NCI-H2081 (cell line): ENCODE measurements at places on chromosomes 2 and 18.

GRCh38 chr18:37230768-37231167 lies 334.8 kb downstream of the CELF4 start:
- no peak for DNase-seq

GRCh38 chr2:202609381-202610145 lies 25.2 kb upstream of the FAM117B start:
- DNase-seq, result no peak

DNA sequence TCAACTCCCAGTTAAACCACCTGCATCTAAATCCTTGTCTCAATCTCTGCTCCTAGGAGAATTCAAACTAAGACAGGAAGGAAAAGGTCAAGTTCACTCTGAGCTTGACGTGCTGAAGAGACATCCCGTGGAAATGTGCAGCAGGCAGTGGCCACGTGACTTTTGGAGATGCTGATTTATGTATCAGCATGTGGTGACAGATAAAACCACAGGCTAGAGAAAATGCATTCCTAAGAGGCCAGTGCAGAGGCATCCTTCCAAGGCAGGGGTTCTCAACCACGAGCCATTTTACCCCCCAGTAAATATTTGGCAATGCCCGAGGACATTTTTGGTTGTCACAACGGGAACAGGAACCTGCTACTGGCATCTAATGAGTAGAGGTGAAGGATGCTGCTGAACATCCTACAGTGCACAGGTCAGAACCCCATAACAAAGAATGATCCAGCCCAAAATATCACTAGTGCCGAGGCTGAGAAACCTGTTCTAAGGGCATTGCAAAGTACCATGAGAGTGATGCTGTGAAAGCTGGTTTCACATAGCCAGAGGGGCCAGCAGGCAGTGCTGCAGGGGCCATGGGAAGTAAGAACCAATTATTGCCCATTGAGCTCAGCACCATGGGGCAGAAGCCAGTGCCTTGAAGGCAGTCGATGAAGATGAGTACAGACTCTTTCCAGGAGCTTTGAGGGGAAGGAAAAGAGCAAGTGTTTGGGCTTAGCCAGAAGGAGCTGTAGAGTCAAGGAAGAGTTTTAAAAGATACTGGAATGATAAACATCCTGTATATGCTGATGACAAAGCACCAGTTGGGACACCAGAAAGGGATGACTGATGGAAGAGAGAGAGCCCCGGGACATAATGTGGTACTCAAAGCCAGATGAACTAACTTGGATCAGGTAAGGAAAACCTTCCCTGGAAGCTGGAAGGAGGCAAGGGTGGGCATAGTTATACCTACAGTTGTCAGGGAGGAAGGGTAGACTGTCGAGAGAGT lies 174.6 kb downstream of the HAUS1 start:
- DNase-seq, result no peak

DNA sequence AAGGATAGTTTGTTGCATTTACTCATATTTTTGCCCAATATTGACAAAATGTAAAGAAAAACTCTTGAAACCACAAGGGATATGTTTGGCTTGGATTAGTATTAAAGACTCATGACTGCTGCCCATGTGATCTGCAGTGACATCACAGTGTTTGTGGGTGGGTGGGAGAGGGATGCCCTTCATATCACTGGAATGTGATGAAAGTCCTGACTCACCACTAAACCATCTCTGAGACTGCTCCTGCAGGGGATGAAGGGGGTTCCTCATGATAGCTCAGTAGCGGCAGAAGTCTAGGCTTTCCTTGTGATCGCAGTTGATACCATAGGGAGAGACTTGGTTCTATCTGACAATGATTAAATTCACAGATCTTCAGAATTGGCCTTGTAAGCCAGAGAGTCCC lies 451.2 kb downstream of the CNTNAP5 start:
- DNase-seq, result no peak

GRCh38 chr2:222862106-222862908 lies 1.5 kb downstream of the ACSL3 start:
- peak; percentile 11 for DNase-seq

DNA sequence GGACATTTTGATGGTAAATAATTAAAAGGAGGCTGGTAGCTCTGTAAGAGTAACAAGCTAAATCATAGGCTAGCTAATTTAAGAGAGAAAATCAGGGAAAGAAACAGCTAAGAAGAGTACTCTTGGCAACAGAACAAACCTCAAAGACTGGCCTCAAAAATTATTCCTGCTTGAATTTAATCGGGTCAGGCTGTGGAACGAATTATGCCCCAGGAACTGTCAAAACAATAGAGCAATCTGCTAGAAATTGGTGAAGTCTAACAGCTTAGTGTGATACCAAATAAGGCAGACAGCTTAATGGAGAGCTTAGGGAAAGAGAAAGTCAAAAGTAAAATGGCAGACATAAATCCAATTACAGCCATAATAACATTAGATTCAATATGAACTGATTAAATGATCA lies 215.7 kb downstream of the MREG start:
- no peak for DNase-seq

DNA sequence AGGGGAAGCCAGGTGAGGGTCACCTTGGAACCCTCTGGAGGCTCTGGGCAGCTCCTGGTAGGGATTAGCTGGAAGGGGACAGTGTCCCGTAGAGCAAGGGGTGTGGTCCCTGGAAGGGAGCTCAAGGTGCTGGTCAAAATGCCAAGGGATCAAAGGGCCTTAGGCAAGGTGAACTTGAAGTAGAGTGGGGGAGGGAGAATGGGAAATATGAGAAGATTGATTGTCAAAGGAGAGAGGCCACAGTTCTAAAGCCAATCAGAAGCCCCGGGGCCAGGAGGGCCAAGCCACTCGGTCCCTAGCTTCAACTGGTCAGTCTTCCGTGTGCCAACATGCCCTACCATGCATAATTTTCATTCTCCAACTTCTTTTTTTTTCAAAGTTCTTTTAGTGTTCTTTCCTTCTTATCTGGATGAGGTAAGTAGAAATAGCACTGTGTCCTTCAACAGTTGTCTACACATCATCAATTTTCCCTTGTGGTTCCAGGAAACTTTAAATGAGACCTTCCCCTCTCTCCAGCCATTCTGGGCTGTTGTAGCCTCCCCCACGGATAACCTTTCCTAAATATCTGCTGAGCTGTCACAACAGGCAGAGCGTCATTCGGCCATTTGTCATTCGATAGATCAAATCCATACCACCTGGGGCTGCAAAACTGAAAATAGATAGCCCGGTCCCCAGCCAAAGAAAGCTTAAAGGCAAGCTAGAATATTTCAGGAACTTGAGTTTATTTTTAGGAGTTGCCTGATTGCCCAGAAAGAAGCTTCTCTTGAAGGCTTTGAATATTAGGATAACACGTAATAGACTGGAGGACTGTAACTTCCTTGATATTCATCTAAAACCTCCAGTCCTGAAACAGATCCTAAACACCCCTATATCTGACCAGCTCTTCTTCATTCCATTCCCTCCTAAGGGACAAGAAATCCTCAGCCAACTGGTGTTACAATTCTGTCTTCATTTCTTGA lies 83.3 kb downstream of the ALPK2 start:
- no peak for DNase-seq

DNA sequence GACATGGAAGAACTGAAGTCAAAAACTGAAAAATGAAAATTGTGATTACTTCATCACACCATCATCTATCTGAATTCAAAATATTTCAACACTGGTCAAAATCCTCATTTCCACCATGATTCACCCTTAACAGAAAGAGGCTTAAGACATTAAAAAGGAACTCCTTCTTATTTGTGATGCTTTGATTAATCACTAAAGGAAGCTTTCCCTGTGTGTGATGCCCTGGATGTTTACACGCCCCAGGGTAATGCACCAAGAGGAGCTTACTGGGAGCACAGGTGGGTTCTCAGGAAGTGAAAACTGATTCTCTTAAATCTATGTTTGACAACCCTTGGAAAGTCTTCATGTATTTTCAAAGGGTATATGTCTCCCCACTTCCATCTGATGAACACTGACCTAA lies 11.5 kb downstream of the GRB14 start:
- no peak for DNase-seq

DNA sequence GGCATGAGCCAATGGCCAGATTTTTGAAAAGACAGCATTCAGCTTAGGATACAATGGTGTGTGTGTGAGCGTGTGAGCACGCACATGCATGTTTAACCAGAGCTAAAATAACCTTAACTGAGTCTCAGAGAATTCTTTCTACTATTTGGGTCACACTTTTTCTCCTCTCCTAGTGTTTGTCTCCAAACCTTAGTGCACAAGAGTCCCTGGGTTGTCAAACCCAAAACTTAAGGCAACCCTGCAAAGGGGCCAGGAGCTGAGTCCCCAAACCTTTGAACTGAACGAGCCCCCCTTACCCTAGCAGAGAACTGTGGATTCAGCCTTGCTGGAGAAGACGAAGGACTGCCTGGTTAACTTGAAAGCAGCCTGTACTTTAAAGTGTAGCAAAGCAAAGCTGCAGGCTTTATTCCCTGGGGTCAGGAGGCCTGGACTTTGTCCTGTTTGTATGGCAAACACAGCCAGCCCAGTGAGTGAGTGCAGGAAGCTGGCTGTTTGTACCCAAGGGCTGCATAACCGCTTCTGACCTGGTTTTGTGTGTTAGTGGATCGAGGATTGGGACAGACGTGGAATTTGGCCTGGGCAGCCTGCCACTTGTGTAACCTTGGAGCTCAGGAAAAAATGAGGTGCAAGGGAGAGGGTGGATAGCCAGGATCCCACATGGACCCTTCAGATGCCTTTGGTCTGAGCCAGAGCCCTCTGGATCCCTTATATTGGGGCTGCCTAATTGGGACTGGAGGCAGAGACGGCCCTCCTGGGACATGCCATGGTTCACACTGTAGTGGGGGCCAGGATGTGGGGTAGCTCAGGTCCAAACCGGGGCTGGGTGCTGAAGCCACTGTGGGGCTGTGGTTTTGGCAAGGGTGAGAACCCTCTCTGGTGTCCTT lies 6.4 kb upstream of the PSMD1 start:
- no peak for DNase-seq

GRCh38 chr2:110748489-110748867 lies 16.1 kb downstream of the ACOXL start:
- DNase-seq, result peak; percentile 90

- no peak for DNase-seq
Measured at GRCh38 chr2:144512891-144513351, 7.0 kb downstream of the ZEB2 start.

DNA sequence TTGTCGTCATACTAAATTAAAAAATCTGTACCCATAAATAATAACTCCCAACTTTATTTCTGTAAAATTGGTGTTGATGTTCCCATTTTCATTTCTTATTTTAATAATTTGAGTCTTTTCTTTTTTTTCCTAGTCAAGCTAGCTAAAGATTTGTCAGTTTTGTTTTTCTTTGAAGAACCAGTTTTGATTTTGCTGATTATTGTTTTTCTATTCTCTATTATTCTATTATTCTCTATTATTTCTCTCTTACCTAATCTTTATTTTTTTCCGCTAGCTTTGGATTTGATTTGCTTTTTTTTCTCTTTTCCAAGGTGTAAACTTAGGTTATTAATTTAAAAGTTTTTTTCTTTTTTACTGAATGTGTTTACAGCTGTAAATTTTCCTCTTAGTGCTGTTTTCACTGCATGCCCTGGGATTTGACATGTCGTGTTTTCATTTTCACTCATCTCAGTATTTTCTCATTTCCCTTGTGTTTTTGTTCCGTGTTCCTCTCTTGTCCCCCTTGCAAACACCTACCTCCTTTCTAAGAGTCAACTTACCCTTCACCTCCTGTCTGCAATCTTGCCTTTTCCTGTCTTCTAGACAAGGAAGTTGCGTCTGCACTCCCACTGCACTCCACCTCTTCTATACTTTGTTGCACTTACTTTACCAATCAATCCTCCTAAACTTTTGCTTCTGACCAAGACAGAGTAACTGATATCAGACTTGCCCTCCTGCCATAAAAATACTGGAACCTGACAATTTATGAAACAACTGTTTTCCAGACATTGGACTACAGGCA lies 18.8 kb downstream of the PSMG2 start:
- no peak for DNase-seq
